A673 (cell line): ENCODE measurements at places on chromosomes 5 and 9.

DNA sequence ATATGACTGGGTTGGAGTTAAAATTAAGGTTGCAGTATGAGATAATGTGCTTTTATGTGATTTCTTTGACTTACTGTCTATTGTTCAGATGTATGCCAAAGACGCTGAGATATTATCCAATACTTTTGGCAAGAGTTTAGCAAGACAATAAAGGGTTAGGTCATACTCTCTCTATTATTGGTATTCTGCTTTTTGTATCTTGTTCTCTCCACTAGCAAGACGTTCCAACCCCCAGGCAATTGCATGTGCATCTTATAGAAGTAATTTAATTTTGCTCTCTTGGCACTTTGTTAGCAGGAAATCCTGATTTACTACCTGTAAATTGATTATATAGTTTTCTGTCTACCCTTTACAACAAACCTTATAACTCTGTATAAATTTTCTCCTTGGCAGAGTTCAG, 1093.6 kb downstream of the CDH9 start:
- no peaks in the 10 kb centered on the region for H3K36me3 ChIP-seq
- no peak for DNase-seq
- no peak overlapping the region for H3K4me3 ChIP-seq

DNA sequence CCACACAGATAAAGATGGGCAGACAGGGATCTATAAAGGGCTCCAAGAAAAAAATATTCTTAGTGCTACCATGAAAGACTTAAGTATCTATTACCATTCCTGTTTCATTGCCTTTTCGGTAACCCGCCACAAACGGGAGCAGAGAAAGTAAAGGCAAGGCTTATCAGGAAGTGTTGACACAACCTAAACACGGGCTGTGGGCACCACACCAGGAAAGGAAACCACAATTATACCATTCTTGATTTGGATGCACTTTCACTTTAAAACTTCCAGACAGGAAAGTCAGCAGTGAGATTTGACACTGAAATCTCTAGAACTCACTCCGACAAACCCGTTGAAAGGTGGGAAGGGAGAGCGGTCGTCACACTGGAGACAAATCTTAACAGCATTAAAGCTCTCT, 6.5 kb downstream of the TLE1 start:
- no peaks in the 10 kb centered on the region for H3K4me1 ChIP-seq
- H3K4me3 ChIP-seq, result no peak overlapping the region

DNA sequence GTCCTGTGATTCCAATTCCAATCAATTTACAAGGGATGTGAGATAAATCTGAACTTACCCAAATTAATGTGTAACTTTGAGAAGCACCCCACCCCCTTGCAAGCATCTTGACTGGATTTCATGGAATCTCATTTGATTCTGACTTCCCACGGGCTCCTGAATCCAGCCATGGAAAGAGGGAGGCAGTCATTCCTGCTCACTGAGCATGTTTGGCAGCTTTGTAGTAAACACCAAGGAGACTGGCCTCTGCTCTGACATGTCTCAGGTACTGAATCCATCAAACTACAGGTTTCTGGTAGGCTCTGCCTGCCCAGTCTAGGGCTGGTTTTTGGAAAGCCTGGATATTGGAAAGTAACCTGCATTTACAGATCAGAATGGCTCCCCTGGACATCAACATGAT, 357.6 kb downstream of the ARHGEF28 start:
- no peaks in the 10 kb centered on the region for H3K4me1 ChIP-seq
- peaks cover 68% of the 10 kb centered on the region for H3K27me3 ChIP-seq
- DNase-seq, result no peak
- no peak overlapping the region for H3K4me3 ChIP-seq
- no peaks in the 10 kb centered on the region for H3K36me3 ChIP-seq
- no peak overlapping the region for H3K27ac ChIP-seq

DNA sequence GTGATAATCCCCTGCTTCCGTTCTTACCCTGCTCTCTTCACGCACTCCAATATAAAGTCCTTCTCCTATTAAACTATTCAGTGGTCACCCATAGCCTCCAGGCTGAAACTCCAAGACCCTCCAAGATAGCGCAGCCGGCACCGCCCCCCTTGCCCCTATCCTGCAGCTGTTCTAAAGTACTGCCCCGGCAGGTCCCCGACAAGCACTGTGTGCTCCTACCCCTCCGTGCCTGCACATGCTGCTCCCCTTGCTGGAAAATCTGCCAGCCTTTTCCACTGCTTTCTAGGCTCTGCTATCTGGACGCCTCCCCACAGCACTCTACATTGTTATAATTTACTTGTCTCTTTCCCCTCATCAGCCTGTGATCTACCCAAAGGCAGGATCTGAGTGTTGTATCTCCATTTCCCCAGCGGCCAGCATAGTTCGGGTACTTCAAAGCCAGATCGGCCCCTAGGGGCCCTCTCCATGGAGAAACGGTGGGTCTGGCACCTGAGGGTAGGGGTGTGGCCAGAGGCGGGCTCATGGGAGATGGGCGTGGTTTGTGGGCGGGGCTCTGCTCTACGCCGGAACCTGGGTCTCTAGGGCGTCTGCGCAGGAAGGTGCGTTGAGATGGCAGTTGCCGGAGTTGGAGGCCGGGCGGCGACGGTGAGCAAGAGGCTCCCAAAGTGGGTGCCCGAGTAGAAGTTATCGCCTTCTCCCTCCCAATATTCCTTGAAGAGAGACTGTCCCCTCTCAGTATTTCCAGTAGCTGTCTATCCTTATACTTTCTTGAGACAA, 83.5 kb upstream of the RUSC2 start:
- no peak overlapping the region for H3K4me3 ChIP-seq
- no peaks in the 10 kb centered on the region for H3K4me1 ChIP-seq
- no peak overlapping the region for H3K27ac ChIP-seq
- no peaks in the 10 kb centered on the region for H3K27me3 ChIP-seq
- no peak for DNase-seq
